ENCODE measurements at places on chromosomes 11 and 22.
A peak's percentile ranks its signal among the peaks of the same experiment; 100 is the strongest.

- DNase-seq, result no peak
Measured at GRCh38 chr11:106553304-106553703, 465.0 kb downstream of the GUCY1A2 start.

GRCh38 chr11:124895471-124895971 is 2.1 kb downstream of the ROBO4 start:
- no peak for DNase-seq

DNA sequence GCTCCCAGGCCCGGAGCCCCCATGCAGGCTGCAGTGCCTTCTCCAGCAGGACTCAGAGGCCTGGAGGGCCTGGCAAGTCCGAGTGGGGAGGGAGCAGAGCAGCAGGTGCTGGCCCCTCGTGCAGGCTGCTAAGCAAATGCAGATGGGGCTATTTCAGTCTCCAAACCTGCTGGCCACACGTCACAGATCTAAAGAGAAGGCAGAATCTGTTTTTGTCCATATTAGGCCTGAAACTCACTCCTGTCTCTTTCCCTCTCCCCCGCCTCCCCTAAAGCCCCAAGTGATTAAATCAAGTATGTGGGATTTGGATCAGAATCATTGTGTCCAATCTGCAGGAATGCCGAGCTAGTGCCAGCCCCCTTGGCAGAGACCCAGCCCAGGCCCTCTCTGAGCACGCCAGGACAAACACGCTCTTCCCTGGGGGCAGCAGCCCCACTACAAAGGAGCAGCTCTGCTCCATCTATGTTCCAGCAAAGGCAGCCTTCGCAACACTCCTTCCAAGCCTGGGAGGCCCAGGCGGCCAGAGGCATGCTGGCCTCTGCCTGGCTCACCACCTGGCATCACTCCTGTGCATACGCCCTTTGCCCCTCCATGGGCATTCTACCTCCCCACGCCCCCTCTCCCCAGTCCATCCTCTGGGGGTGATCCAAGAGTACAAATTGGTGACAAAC is 26.5 kb downstream of the RPL27A start:
- no peak for DNase-seq

- no peak for DNase-seq
Measured at GRCh38 chr22:47341464-47341863, 579.0 kb downstream of the TBC1D22A start.

- DNase-seq, result no peak
Measured at GRCh38 chr11:11611381-11611780, 10.4 kb downstream of the GALNT18 start.

DNA sequence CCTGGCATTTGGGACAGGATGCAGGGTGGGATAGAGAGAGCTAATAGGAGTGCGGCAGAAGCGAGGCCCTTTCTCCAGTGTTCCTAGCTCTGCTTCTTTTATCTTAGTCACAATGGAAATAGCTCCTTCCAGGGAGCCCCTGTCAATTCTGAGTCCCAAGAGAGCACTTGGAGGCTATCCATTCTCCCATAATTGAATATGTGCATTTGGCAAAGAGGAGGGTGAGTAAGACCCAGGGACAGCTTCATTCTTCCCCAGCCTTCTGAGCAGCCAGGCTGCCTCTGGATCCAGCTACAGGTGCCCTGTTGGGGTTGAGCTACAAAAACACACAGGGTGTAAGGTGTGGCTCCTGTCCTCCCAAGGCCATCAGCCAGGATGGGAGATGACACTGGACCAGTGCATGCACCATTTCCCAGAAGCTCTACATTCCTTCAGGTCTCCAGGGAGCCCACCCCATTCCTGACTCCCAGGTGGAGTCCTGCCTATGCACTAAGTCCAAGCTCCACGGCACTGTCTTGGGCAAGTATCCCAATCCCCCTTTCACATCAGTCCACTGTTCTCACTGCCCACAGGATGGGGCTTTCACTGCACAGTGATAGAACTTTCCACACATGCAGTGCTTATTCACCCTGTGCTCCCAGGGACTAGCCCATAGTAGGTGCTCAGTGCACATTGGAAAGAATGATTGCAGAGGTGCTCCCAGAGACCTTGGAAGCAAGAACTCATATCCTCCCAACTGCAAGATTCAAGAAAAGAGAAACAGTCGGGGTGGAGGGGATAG is 6.2 kb downstream of the MS4A10 start:
- no peak for DNase-seq

DNA sequence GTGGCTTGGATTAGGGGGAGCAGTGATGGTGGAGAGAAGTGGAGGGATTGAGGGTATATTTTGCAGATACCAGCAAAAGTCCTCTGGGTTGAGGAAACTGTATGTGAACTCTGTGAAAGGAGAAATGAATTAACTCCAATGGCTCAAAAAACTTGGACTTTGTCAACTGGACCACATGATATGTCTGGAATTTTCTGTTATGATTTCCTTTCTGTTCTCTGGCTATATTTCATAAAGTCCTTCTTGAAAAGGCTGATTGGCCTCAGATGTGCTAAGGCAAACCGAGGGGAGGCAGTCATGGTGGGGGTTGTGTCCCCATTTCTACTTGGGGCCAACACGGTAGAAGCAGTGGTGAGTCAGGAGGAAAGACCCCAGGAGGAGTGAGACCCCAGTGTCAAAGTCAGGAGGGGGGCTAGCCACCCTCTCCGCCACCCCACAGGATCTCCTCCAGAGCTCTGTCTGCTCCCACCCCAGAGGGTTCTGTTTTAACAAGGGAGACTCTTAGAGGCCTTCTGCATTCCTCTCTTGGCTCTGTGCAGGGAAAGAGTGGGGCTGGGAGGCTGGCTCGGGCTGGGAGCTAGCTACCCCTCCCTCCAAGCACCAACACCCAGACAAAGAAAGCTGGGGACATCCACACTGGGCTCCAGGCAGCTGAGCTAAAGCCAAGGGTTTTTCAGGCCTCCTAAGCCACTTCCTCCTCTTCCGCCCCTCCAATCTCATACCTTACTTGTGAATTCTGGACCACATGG is 13.8 kb downstream of the CHRDL2 start:
- DNase-seq, result no peak

GRCh38 chr11:47270331-47271271 is 668 bp downstream of the MADD start:
- peak; percentile 17 for DNase-seq

- DNase-seq, result peak; percentile 19
Measured at GRCh38 chr11:116312570-116313391, 460.0 kb downstream of the BUD13 start.

- DNase-seq, result no peak
Measured at GRCh38 chr22:49953027-49953679, 7.4 kb upstream of the PIM3 start.

DNA sequence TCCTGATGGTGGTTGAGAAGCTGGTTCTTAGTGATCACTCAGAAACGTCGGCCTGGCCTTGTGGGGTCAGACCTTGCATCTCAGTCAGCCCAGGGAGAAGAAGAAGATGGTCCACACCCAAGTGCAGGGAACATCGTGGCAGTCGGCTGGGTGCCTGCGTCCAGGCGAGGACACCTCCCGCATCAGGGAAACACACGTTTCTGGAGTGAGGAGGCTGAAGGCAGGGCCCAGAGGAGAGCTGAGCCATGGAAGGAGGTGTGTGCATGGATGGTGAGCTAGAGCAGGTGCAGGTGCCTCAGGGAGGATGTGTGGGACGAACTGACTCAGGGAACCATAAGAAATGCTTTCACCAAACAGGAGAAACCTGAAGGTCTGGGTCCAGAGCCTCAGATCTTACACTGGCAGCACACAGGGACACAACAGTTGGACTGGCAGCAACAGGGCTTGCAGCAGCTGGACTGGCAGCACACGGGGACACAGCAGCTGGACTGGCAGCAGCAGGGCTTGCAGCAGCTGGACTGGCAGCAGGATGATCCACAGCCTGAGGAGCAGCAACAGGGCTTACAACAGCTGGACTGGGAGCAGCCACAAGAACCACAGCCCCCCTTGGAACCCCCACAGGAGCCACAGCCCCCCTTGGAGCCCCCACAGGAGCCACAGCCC is 632 bp downstream of the KRTAP5-2 start:
- DNase-seq, result no peak

GRCh38 chr22:41330169-41330568 is 28.8 kb downstream of the ZC3H7B start:
- no peak for DNase-seq

DNA sequence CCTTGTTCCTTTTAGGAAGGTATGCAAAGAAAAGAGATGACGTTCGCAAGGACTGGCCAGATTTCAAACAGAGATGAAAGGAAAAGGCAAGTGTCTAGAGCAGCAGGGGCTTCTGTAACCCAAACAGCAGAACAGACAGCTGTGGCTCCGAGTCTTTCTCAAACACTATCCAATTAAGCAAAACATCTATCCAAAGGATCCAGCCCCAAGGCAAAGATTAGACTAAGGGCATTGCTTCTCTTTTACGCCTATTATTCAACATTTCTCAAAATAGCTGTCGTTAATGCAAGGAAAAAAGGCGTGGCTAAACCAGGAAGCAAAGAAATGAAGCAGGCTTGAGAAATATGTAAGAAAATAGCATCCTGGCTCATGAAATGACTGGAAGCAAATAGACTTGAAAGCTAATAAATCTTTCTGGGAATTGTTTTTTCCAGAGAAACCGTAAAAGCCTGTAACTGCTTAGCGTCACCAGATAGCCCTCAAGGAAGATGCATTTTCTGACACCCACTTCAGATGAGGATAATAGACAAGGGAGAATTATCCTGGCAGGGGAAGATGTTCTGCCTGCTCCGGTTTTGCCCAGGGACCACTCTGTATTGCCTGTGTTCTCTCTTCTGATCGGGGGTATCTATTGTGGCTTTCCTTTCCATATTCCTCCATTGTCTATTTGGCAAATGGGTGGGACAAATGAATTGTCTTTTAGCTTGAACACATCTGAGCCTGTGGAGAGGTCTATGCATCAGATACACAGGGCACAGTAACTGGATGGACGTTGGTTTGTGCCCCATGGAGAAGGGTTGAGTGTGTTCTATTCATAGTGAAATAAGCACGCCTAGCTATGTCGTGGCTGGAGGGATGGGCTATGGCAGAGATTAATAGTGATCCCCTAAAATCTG is 20.2 kb downstream of the C11orf96 start:
- no peak for DNase-seq

- no peak for DNase-seq
Measured at GRCh38 chr22:36355362-36355761, 32.4 kb downstream of the MYH9 start.

DNA sequence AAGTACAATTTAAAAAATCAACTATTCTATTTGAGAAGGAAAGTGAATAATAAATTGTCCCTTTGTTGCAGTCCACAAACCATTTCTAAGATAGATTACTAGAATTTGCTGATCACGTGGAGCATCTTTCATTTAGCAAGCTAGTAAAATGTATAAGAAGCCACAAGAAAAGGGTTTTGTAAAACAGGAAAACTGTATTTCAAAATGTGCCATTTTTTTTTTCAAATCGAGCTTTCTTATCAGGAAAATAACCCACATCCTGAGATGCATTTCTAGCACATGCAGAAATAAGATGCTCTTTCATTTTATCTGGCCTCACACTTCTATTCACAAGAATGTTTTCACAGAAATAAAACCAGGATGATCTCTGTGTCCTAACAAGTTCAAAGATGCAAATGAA is 3.2 kb upstream of the PATE3 start:
- no peak for DNase-seq

- peak; percentile 6 for DNase-seq
Measured at GRCh38 chr11:108027057-108027456, 18.4 kb downstream of the CUL5 start.

- no peak for DNase-seq
Measured at GRCh38 chr11:56716379-56716854, 17.5 kb downstream of the OR9G1 start.

GRCh38 chr11:42925916-42926315 is 385.9 kb upstream of the API5 start:
- no peak for DNase-seq

DNA sequence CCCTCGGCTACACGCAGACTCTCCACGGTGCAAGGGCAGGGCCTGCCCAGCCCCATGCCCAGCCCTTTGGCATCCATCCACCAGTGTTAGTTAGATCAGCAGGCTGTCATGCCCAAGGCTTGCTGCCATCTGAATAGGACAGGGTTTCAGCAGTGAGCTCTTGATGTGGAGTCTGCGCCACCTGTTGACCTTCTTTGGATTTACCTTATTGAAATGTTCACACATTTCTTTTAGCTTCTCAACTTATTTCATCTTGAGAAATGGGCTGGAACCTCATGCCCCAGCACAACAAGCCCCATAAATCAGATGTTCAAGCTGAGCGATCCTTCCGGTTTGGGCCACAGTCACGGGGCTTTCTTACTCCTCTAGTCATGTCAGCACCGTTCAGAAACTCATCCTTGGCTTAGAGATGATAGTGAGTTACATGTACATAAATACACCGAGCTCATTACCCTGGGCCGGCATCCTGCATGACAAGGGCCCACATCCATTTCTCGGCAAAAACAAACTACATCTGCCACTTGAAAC is 61.7 kb downstream of the PARVB start:
- peak; percentile 68 for DNase-seq

DNA sequence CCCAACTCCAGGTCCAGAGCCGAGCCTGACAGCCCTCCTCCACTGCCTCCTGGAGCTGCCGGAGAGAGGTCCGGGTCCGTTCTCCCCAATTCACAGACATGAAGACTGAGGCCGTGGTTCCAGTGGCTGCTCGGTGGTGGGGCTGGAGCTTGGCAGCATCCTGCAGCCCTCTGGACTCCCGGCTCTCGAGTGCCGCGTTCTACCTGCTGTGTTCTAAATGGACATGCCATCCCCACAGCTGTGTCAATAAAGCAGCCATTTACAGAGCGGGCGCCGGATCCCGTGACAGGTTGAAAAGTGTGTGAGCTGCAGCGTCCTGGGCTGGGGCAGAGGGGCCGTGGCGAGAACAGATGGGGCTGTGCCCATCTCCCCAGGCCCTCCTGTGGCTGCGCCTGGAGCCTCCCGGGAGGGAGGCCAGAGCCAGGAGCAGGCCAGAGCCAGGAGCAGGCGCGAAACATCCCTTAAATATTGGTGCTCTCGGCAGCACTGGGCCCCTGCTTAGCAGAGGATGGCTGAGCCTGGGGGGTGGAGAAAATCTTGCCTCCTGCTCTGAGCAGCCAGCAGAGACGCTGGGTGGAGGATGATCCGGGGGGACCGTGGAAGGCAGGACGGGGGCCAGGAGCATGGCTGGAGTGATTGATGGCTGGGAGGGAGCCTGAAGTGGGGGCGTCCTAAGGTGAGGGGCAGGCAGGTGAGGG is 46.2 kb downstream of the FLRT1 start:
- DNase-seq, result no peak

- no peak for DNase-seq
Measured at GRCh38 chr11:8207080-8208000, 38.5 kb upstream of the RIC3 start.
